ENCODE measurements at places on chromosomes 6 and 20.

DNA sequence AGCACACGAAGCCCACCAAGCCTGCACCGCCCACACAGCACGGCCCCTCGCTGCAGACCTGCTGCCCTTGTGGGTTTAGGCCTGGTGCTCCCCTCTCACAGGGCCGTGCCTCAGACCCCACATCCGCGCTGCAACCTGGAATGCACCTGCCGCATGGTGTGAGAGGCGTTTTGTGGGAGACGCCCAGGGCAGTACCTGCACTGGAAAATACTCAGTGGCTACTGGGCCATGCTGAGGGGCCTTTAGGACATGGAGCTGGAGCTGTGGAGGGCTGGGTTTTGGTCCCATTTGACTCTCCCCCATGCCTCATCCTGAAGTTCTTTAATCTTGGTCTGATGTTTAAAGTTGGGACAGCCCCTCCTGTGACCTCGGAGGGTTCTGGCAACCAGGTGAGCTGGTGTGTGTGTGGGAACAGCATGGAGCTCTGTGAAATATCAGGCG lies 116.3 kb downstream of the ERMARD start:
- DNase-seq: no peak

- DNase-seq: peak; percentile 41
These were observed at the start of gene GPSM3 for GRCh38 chr6:32192608-32193039. TSS of gene GPSM3 (minus strand) at chr6:32192643. CDS start at chr6:32192513, 130 bp downstream.

GRCh38 chr20:59120491-59120890 lies 43.1 kb upstream of the ZNF831 start:
- peak; percentile 73 for DNase-seq

GRCh38 chr6:138188278-138188941 lies 26.7 kb downstream of the ARFGEF3 start:
- no peak for DNase-seq

DNA sequence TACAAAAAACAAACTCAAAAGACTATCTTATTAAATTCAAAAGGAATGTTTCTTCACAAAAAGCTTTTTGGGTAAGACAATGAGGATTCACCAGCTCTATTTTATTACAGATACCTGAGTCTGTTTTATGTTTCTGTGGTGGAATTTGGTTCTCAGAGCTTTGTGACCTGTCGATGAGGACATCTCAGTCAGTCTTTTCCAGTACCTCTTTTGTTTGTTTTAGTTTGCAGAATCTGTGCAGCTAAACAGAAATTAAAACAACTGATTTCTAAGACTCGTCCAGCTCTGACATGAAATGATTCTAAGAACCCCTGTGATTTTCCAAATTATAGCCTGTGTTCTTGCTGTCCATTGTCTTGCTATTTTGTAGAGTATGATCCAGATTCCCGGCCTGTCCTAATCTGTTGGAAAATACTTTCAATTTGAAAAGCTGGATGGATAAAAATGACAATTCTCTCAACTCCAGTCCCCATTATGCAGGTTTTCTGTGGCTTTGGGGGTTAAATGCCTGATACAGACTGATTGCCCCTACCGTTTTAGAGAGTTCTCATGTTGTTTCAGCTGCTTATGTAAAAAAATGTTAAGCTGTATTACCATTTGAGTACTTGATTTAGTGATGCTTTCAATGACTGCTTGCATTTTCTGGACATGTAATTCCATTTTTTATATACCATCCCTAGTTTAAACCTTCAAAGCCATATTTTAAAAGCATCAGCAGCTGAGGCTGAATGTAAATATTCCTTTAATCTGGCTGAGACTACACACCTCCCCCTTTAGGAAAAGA lies 94.2 kb upstream of the TAB2 start:
- DNase-seq: no peak

GRCh38 chr6:48389146-48390043 lies 278.4 kb upstream of the PTCHD4 start:
- DNase-seq: no peak

DNA sequence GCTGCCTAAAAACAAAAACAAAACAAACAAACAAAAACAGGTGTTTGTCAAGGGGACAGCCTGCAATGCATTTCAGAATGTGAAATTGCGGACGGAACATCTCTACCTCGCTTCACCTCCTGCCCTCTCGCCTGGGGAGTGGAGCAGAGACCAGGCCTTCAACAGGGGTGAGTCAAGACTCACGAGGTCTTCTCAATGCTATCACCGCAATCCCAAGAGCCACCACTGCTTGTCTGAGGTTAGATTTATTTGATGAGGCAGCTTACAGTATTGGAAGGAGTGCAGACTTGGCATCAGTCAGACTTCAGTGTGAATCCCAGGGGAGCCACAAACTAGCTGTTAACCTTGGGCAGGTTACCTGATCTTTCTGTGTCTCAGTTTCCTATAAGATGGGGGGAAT lies 7.7 kb downstream of the GABRR1 start:
- DNase-seq: no peak

DNA sequence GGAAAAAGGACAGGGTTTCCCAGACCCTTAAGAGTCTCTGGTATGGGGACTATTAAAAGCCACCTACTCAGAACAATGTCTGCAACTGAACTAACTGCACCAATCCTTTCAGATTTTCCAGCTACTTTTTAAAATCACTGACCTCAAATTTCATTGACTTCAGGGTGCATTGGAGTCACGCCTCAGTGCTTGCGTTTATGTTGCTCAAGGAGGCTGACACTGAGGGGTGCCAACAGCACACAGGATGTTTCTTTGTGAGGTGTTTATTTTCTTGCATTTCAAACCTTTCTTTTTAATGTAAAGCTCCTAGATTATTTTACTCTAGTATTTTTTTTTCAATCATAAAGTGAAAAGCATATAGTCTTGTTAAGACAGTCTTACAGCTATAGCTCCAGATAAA lies 402.0 kb upstream of the SLC35B3 start:
- no peak for DNase-seq

GRCh38 chr6:39945626-39946025 lies 11.4 kb upstream of the MOCS1 start:
- no peak for DNase-seq

GRCh38 chr6:35294308-35294945 lies 3.2 kb upstream of the DEF6 start:
- peak; percentile 55 for DNase-seq

DNA sequence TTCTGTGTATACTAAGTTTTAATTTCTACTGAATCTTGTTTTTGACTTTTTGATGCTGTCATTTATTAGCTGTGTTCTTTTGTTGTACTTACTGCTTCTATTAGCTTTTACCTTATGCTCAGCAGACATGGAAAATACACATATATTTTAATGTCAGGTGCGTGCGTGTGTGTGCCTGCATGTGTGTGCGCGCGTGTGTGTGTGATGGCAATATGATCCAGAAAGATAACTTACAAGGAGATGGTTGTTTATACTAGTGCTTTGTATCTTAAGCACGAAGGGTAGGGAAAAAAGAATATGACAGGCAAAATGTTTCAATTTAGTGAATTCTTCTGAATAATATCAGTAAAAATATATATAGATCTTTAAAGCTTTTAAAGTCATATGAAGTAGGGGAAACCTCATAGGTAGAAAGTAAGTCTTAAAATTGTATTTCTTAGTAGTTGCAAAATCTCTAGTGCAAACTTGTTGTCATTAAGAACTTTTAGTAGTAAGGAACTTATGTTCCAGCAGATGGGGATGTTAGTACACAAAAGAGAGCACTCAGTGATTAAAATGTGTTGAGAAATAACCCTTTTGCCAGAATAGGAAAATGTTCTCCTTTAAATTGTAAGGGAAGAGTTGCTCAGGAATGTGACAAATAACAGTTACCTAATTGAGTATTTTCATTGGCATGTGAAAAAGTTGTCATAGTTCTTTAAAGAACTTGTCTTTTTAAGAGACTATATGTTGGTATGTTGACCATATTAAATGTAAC lies 13.2 kb downstream of the QKI start:
- DNase-seq: peak; percentile 52

DNA sequence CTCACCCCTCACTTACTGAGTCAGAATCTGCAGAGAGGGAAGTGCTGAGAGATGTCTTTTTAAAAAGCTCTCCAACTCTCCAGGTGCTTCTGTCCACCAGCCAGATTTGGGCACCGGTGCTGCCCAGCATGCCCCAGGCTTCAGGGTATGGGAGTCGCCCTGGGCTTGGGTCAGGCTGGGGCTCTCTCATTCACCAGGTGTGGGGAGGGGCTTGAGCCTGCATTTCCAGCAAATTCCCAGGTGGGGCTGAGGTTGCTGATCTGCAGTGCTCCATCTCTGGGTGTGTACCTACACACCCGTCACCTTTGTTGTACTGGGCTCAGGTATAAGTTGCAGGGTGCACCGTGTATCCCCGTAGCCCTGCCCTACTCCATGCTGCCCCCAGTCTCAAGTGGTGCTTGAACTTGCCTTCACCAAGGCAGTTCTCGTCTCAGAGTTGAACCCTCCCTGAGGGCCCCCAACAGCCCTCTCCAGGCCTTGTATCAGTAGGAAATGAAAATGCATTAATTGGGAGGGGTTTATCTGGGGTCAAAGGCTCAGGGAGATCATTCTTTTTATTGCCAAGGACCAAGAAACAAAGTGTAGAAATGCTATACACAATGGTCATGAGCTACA lies 23.5 kb downstream of the PPP1R3G start:
- DNase-seq: no peak

DNA sequence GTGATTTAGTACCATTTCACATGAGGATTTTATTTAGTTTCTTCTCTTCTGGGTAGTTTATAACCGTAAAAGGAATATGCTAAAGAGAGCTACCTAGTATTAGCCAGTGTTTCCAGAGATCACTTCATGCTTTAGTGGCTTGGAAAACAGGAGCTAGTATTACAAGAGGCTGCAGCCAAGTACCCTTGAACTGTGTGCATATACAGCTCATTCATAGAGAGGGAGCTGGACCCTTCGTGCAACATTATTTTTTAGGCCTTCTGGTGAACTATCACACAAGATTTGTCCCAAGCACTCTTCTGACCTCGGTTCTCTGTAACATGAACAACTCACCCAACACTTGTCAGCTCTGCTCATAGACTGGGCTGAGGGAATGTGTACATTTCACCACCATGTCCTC lies 74.9 kb upstream of the RIN2 start:
- no peak for DNase-seq

GRCh38 chr6:162118706-162119105 lies 608.9 kb downstream of the PRKN start:
- no peak for DNase-seq

- no peak for DNase-seq
These were observed 5.2 kb downstream of the CDYL start for GRCh38 chr6:4781426-4781825.

GRCh38 chr6:119076173-119076572 lies 2.3 kb downstream of the FAM184A start:
- DNase-seq: no peak

GRCh38 chr20:57537822-57538221 lies 12.9 kb upstream of the CTCFL start:
- no peak for DNase-seq

DNA sequence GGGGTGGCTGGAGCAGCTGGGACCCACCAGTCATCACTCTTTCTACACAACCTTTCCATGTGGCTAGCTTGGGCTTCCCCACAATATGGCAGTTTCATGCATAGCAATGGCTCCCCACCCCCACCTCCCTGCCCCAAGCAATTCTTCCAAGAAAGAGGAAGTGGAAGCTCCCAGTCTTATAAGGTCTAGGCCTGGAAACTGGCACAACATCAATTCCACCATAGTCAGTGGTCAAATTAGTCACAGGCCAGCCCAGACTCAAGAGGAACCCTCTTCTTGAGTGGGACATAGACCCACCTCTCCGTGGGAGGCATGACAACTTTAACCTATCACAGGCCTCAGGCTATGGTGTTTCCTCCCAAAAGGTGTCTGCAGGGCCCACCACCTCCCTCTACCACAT lies 17.7 kb downstream of the TGM6 start:
- no peak for DNase-seq

- no peak for DNase-seq
These were observed 68.1 kb downstream of the HFE start for GRCh38 chr6:26155061-26155930.

GRCh38 chr6:157681041-157681650 lies 141.9 kb upstream of the SNX9 start:
- DNase-seq: no peak

- DNase-seq: no peak
These were observed 224.5 kb downstream of the GMDS start for GRCh38 chr6:2020909-2021308.

GRCh38 chr6:130632277-130632676 lies 194.9 kb upstream of the SMLR1 start:
- DNase-seq: no peak

GRCh38 chr6:16548121-16548520 lies 213.1 kb downstream of the ATXN1 start:
- DNase-seq: no peak

- DNase-seq: no peak
These were observed 91.3 kb upstream of the HEY2 start for GRCh38 chr6:125658136-125658535.

GRCh38 chr6:157637941-157638662 lies 184.9 kb upstream of the SNX9 start:
- no peak for DNase-seq

GRCh38 chr6:147005499-147005898 lies 198.7 kb upstream of the STXBP5 start:
- DNase-seq: no peak

GRCh38 chr6:166592821-166593220 lies 6.3 kb upstream of the RAMACL start:
- no peak for DNase-seq

GRCh38 chr6:140494321-140495108 lies 1120.1 kb upstream of the CITED2 start:
- DNase-seq: no peak

All from CD4-positive, alpha-beta T cell (primary cell).